ENCODE measurements at places on chromosomes 3 and 15.

DNA sequence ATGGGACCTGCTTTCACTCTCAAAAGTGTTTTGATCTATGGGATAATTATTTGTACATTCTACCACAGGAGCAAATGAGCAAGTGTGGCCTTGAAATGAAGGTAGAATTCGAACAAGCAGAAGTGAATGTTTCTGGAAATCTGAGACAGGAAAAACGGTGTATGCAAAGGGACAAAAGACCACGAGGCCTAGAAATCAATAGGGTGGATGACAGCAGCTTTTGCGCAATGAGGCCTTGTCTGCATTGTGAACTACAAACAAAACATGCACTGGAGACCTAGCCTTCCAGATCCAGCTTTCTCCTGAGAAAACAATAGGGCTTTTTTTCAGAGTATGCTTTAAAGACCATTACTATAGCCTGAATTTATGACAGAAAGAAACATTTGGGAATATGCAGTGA, 1137.0 kb downstream of the ROBO2 start:
- no peak for DNase-seq

DNA sequence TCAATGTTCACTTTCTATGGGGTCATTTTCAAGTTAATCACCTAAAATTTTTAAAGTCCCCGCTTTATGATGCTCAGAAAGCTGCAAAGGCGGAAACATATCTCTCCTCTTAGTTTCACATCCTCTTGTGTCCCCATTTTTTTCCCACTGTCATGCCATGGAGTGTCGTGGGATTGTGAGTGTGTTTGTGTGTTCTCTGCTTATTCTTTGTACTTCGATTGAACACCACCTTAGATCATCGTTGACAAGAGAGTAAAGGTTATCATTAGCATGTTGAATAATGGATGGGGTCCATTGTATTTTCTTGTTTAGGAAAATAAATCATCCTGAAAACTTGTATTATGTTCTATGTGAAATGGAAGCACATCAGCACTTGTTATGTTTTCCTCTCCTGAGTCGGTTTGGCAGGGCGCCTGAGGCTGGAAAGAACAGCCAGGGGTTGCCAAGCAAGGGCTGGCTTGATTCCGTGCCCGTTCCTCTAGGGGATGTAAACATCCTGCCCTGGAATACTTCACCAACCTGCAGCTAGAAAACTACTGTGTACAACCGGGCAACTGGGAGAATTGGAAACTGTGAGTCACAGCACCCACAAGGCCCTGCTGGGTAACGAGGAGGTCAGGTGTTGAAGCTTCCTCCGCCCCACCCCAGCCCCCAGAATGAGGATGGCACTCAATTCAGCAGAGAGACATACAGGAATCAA, 67.2 kb downstream of the EIF4E3 start:
- DNase-seq: no peak

GRCh38 chr15:68734352-68734751, 86.3 kb downstream of the ANP32A start:
- no peak for DNase-seq

DNA sequence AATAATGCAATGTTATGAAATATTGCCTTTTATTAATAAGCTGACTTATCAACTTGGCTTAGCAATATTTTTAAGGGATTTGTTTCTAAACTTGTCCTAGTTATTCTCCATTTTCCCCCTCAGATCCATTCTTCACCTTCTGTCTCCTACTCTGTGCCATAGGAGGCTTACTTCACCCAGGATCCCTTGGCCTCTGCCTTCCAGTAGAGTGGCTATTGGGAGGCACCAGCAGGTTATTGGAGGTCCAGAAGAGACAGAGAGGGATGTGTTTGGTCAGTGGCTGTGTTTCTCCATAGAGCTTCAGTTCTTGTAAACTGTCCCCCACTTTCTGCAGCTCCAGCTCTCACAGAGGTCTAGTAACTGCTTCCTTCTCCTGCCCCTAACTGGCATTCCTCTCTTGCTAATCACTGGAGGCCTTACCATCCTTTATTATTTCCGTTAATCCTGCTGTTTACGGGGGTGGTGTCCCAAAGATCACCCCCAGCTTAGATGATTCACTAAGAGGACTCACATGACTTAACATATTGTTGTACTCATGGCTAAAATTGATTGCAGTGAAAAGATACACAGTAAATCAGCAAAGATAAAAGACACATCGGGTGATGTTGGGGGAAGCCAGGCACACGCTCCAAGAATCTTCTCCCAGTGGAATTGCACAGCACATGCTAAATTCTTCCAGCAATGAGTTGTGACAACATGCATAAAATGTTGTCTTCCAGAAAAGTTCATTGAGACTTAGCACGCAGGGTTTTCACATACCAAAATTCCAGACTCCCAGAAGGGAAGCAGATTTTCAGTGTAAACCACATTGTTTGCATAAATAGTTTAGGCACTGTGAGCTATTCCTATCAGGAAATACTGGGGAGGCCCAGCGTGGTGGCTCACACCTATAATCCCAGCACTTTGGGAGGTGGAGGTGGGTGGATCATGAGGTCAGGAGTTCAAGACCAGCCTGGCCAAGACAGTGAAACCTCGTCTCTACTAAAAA, 67.5 kb downstream of the RPL22L1 start:
- DNase-seq: no peak

DNA sequence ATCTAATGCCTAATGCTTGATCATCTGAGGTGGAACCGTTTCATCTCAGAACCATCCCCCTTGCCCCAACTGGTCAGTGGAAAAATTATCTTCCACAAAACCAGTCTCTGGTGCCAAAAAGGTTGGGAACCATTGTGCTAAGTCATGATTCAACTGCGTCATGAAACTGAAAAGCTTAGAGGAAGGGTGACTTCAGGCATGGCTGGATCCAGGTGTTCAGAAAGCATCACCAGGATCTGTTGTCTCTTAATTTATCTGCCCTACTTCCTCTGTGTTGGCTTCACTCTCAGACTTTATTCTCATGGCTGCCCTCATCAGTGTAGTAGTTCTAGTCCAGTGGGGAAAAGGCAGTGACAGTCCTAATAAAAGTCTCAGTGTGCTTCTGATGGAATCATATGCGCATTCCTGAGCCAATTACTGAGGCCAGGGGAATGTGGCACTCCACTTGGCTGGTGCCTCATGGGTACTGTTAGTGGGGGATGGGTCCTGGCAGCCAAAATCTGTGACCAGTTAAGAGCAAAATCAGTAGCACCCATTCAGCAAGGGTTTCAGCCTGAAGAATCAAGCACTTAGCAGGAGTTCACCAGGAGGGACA, 110.3 kb downstream of the WNT5A start:
- DNase-seq: no peak

GRCh38 chr15:68055224-68055705, 1.1 kb downstream of the PIAS1 start:
- DNase-seq: peak; percentile 34

GRCh38 chr15:33234020-33234461, 39.5 kb upstream of the FMN1 start:
- no peak for DNase-seq

DNA sequence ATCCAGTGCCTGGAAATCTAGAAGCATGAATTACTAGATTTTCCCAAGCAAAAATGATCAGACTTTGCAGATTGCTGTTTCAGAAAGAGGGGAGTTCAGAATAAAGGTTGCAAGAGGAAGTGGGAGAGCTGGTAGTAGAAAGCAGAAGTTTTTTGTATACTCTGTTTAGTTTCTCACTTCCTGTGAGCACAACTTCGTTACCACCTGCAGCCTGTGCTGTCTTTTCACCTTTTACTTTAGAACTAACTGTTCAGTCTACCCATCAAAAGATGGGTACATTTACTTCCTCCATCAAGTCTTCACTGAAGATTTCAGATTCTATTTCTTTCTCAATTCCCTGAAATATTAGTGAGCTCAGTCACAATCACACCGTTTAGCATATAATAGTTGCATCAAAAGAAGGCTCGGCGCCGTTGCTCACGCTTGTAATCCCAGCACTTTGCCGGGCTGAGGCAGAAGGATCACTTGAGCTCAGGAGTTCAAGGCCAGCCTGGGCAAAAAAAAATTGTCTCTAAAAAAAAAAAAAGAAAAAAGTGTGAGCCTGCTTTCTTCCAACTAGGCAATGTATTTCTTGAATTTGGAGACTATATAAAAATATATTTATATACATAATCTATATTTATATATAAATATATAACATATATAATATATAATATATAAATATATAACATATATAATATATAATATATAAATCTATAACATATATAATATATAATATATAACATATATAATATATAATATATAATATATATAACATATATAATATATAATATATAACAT, 1.8 kb upstream of the CEP97 start:
- peak; percentile 17 for DNase-seq

- DNase-seq: no peak
These were observed 8.9 kb upstream of the XYLB start for GRCh38 chr3:38337703-38338102.

- DNase-seq: no peak
These were observed 251.0 kb upstream of the ICE2 start for GRCh38 chr15:60729850-60730458.

DNA sequence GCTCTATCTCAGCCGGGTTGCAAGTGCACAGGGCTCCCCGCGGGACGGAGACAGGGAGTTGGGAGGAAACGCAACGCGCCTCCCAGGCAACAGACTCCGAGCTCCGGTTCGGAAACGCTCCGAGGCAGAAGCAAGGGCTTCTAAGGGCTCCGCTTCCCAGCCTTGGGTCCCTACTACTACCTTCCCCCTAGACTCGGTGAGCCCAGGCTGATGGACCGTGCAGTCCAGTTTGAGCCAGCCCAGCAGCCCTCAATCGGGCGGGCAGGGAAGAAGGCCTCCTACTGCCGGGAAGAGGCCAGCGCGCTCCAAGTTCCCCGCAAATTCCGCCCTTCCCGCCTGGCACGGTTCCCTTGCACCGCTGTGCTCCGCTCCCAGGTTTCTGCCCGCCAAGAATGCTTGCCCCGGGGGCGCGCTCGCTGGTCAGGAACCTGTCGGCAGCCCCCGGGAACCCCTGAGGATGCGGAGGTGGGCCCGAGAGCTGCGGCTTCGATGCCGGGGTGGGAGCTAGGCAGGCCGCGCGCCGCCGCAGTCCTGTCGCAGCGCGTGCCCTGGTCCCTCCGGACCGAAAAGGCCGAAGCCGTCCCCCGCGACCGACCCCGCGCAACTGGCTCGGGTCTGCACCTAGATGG, 728 bp downstream of the TRANK1 start:
- DNase-seq: peak; percentile 57

DNA sequence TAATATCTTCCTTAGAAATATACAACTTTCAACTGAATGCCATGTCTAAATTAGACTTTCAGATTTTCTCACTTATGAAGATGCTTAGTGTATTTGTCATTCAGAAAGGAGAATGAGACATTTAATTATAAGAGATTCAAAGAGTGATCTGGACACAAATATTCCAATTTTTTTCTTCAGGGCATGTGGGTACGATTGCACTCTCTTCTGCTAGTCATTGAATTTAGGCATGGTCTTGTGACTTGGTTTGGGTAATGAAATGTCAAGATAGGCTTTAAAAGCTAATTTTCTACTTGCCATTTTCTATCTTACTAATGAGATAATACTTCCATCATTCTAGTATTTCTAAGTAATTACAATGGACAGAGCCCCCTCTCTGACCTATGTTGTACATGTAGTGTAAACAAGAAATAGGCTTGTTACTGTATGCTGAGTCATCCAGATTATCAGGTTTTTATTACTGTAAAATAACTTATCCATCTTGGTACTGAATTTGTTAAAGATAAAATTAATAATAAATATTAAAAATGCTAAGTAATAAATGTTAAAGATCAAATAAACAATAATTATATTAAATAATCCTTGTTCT, 770.8 kb upstream of the BCHE start:
- no peak for DNase-seq

- DNase-seq: no peak
These were observed 59.7 kb upstream of the SLCO3A1 start for GRCh38 chr15:91793771-91794170.

DNA sequence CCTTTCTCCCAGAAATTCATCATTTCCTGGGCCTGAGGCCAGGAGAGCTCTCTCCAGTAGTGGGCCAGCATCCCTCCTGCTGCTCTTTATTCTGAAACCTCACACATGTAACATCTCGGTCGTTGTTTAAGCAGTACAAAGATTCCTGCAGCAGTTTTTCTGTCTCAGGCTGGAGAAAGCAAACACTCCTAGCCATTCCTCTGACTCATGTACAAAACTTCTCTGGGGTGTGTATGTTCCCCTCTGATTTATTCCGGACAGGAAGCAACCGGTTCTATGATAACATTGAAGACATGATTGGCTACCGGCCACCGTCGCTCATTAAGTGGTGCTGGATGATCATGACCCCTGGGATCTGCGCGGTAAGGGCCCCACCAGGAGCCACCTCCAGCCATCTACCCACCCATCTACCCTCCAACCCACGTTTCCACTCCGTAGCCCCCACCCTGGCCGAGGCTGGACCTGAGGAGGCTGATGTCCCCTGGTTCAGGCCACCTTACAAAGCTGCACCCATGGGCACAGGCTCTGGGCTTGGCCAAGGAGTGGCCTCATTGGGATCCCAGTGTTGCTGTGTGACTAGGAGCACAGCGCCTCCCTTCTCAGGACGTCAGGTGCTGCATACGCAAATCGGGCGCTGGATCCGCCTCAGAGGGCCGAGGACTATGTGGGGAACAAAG, 58.6 kb upstream of the SLC6A1 start:
- no peak for DNase-seq

- DNase-seq: no peak
These were observed 16.8 kb upstream of the MBNL1 start for GRCh38 chr3:152251916-152252315.

GRCh38 chr3:100274361-100274760, 13.6 kb downstream of the TBC1D23 start:
- no peak for DNase-seq

DNA sequence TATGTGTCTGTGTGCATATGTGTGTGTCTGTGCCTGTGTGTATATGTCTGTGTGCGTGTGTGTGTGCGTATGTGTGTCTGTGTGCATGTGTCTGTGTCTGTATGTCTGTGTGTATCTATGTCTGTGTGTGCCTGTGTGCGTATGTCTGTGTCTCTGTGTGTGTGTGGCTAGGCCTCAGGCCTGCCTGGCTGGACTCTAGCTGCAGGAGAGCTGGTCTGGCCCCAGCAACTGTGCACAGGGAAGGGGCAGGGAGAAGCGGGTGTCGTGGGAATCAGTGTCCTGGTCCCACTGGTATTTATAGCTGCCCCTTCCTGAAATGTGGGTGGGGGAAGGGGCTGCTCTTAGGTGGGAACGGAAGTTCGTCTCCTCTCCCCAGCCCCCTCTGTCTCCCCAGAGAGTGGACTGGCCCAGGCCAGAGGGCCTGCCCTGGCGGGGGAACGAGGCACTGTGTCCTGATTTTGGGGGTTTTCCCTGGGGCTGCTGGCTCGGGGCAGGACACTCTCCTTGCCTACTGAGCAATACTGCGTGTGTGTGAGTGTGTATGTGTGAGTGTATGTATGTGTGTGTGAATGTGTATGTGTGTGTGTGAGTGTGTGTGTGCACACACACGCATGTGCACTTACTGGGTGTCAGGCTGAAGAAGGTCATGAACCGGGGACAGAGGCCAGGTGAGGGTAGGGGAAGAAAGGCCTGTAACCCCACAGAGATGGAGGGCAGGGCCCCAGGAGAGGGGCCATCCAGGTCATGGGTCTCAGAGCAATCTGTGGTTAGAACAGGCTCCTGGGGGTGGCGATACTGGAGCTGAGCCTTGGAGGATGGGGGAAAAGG, 6.6 kb downstream of the CSPG4 start:
- DNase-seq: no peak
